ENCODE measurements at places on chromosomes 7 and 10.
A peak's percentile ranks its signal among the peaks of the same experiment; 100 is the strongest.

GRCh38 chr7:98995523-98996149 lies 117.3 kb downstream of the TRRAP start:
- H3K4me1 ChIP-seq = no peaks in the 10 kb centered on the region
- DNase-seq = peak; percentile 60
- no peaks in the 10 kb centered on the region for H3K27me3 ChIP-seq
- H3K36me3 ChIP-seq = peaks cover 78% of the 10 kb centered on the region
- no peak overlapping the region for H3K27ac ChIP-seq

DNA sequence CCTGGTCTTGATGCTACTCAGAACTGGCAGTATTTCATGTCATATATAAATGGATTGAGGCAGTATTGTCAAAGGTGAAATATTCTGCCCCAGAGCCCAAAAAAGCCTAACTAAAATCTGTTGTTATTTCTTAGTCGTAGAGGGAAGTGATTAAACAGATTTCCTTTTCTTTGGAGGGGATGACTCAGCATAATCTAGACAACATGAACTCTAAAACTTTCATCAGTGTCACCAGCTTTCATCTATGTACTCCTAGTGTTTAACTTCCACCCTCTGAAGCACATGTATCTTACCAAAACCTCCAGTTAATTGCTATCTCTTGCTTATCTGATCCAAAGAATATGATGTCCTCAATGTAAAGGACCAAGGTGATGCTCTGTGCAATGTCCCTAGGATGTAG lies 97.1 kb upstream of the ARID5B start:
- no peaks in the 10 kb centered on the region for H3K36me3 ChIP-seq
- H3K27me3 ChIP-seq = no peaks in the 10 kb centered on the region
- no peak overlapping the region for H3K4me3 ChIP-seq
- peaks cover 5% of the 10 kb centered on the region for H3K4me1 ChIP-seq
- no peak overlapping the region for H3K27ac ChIP-seq

DNA sequence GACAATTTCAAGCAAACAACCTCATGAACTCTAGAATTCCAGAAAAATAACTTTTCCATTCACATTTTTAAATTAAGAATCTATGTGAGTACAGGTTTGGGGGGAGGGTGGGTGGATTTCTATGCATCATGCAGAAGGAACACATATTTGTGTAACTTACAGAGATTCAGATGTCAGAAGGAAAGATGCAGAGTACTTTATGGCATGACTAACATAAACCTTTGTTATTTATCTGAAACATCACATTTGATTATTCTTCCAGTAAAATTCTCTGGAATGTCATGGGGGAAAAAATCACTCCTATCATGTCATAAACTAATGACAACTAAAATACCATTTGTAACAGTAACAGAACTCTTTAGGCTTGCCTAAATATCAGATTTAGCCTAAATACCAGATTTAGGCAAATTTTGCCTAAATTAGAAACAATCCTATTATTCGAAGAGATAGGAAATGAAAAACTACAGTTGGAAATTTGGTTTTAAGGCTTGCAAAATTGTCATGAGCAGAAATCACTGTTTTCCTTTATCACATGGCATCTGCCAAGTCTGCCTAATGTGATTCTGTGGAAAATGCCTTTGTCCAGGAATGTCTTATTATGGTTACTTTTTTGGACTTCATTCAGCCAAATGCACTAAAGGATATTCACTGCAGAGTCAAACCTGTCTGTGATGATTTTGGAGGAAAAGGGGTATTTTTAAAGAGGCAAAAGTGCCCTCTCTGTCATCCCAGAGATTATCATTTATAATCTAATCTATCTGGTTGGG lies 527.7 kb upstream of the CELF2 start:
- DNase-seq = no peak
- no peaks in the 10 kb centered on the region for H3K36me3 ChIP-seq
- H3K27me3 ChIP-seq = no peaks in the 10 kb centered on the region
- no peaks in the 10 kb centered on the region for H3K4me1 ChIP-seq
- no peak overlapping the region for H3K27ac ChIP-seq
- H3K4me3 ChIP-seq = no peak overlapping the region

- no peak for DNase-seq
- H3K4me1 ChIP-seq = peaks cover 15% of the 10 kb centered on the region
- no peaks in the 10 kb centered on the region for H3K36me3 ChIP-seq
- no peak overlapping the region for H3K4me3 ChIP-seq
Observed at GRCh38 chr10:44788147-44789129, 122.7 kb upstream of the TMEM72 start.

DNA sequence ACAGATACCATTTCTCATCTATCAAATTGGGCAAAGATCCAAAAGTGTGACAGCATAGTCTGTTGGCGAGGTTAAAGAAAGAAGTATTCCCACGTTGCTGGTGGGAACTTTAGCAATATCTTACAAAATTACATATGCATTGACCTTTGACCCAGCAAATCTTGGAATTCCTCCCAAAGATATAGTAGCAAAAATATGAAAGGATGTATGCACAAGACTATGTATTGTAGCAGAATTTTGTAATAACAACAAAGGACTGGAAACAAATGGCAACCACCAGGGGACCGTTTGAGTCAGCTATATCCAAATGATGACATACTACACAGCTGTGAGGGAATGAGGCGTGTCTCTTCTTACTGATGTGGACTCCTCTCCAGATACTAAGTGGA lies 50.2 kb downstream of the KCNH2 start:
- DNase-seq = peak; percentile 73
- no peak overlapping the region for H3K27ac ChIP-seq
- H3K4me3 ChIP-seq = no peak overlapping the region
- H3K27me3 ChIP-seq = peaks cover 3% of the 10 kb centered on the region

DNA sequence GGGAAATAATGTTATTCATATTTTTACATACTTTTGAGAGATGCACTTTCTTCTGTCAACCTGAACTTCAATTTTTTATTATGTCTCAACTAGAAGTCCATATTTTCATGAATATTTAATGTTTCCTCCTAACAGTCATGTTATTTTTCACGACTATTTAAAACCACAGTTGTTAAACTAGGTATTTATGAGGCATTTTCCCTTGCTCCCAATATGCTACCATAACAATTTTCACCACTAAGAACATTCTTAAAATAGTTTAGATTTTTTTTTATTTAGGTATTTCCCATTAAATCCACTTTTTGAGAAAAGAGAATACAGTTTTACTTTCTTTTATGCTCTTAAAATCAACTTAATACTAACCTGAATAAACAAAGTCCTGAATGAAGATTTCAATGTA lies 89.4 kb downstream of the JAZF1 start:
- H3K4me1 ChIP-seq = peaks cover 20% of the 10 kb centered on the region
- DNase-seq = no peak
- H3K36me3 ChIP-seq = no peaks in the 10 kb centered on the region
- H3K27me3 ChIP-seq = no peaks in the 10 kb centered on the region
- H3K4me3 ChIP-seq = no peak overlapping the region

DNA sequence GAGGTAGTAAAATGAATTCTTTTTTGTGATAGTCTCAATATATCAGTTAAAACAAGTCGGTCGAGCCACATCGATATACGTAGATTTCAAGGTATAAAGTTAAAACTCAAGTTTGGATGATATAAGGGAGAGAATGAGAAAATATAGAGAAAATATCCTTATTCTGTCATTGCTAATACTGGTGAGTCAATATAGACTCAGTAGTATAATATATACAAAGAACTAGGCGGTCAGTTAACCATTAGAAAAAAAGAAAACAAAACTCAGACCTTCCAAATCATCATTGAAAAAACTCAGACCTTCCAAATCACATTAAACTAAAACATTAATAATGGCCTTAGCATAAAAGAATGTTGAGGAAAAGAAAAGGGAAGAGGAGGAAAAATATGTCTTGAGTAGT lies 817.1 kb upstream of the IGFBP3 start:
- no peak for DNase-seq
- no peak overlapping the region for H3K4me3 ChIP-seq
- H3K27me3 ChIP-seq = no peaks in the 10 kb centered on the region
- H3K4me1 ChIP-seq = no peaks in the 10 kb centered on the region
- no peak overlapping the region for H3K27ac ChIP-seq
- no peaks in the 10 kb centered on the region for H3K36me3 ChIP-seq

DNA sequence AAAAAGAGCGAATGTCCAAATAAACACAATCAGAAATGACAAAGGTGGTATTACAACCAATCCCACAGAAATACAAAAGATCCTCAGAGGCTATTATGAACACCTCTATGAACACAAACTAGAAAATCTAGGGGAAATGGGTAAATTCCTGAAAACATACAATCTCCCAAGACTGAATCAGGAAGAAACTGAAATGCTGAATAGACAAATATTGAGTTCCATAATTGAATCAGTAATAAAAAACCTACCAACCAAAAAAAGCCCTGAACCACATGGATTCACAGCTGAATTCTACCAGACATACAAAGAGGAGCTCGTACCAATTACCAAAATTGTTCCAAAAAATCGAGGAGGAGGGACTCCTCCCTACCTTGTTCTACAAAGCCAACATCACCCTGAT lies 56.1 kb upstream of the ZNF800 start:
- H3K4me3 ChIP-seq = no peak overlapping the region
- no peaks in the 10 kb centered on the region for H3K4me1 ChIP-seq
- DNase-seq = no peak
- no peaks in the 10 kb centered on the region for H3K36me3 ChIP-seq
- no peaks in the 10 kb centered on the region for H3K27me3 ChIP-seq
- H3K27ac ChIP-seq = no peak overlapping the region

DNA sequence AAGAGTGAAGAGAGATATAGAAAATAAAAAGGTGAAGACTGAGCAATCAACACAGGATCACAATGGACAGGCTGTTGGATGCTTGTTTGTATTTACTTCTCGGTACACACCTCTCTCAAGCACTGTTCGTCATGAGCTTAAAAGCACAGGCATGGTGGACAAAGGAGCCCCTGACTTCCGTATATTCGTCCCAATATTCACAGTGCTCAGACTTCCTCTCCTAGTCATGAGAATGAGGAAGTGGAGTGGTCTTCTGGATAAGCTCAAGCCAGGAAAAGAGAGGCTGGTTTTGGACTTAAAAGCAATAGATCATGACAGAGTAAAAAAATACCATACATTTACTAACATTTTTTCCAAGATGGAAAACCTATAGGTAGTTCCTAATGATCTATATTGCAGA lies 172.5 kb downstream of the SORCS1 start:
- H3K4me3 ChIP-seq = no peak overlapping the region
- no peak overlapping the region for H3K27ac ChIP-seq
- H3K36me3 ChIP-seq = no peaks in the 10 kb centered on the region
- DNase-seq = peak; percentile 15

- H3K4me3 ChIP-seq = no peak overlapping the region
- no peaks in the 10 kb centered on the region for H3K4me1 ChIP-seq
- no peaks in the 10 kb centered on the region for H3K36me3 ChIP-seq
Observed at GRCh38 chr10:63833411-63834060, 312.3 kb downstream of the REEP3 start.

DNA sequence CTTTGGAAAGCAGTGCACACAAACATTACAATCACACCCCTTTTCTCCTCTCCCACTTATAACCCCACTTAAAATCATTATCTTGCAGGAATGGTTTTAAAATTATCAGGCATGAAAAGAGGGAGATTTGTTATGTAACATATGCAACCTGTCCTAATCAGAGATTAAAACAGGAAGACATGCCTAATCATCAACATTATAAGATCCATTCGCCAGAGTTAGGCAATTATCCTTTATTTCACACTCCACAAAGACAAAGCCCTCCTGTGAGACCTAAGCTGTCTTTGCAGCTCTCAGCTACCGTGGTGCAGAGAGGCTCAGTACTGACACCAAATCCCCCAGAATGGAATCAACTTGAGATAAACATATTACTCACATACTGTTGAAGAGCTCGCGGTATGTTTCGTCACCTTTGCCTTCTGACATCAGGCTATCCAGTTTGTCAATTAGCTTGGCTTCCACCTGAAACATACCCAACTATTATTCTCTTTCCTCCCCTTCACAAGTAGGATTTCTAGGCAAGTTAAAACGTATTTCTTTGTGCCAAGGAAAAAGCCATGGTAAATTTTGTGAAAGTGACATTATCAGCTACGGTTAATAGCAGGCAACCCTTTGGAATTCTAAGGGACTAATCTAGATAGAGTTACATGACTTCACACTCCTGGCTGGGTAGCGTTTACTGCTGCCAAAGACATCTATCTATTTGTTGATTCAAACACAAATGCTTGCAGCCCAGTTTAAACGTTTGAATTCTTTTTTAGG lies 226.2 kb upstream of the IMMP2L start:
- no peaks in the 10 kb centered on the region for H3K27me3 ChIP-seq
- no peaks in the 10 kb centered on the region for H3K4me1 ChIP-seq

DNA sequence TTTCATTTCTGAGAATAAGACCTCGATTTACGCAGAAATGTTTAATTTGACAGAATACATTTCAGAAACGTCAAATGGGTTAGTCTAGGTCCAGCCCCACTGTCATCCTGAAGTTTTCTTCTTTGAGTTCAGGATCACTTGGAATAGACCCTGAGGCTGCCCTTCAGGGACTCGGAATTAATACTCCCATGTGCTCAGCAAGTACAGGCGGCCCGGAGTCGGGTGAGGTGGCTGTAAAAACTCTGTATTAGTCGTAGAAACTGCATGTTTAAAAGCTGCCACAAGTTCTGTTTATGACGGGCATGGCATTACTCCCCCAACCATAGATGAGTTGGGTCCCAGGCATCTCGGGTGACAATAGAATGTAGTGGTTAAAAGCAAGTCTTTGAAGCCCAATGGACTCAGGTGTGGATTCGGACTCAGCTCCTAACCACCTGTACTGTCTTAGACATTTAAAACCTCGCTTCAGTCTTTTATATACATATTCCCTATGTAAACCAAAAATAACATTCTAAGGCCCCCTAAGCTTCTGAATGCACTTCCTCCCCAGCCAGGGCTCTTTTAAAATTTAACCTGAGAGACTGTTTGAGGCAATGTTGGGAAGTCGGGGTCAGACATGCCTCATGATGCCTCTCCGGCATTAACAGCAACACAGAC lies 216.3 kb downstream of the ADARB2 start:
- DNase-seq = peak; percentile 26
- no peak overlapping the region for H3K4me3 ChIP-seq
- no peaks in the 10 kb centered on the region for H3K36me3 ChIP-seq
- H3K27ac ChIP-seq = no peak overlapping the region
- no peaks in the 10 kb centered on the region for H3K27me3 ChIP-seq

GRCh38 chr10:60367024-60367423 lies 22.7 kb downstream of the ANK3 start:
- H3K4me3 ChIP-seq = no peak overlapping the region
- peaks cover 10% of the 10 kb centered on the region for H3K4me1 ChIP-seq
- DNase-seq = no peak
- no peaks in the 10 kb centered on the region for H3K36me3 ChIP-seq

GRCh38 chr7:47949703-47950102 lies 1.4 kb upstream of the PKD1L1 start:
- H3K36me3 ChIP-seq = no peaks in the 10 kb centered on the region
- H3K4me3 ChIP-seq = no peak overlapping the region
- no peak for DNase-seq
- H3K27ac ChIP-seq = no peak overlapping the region
- H3K4me1 ChIP-seq = peaks cover 4% of the 10 kb centered on the region

GRCh38 chr10:7272008-7272407 lies 138.8 kb downstream of the SFMBT2 start:
- no peak overlapping the region for H3K4me3 ChIP-seq
- H3K27ac ChIP-seq = no peak overlapping the region
- DNase-seq = no peak
- no peaks in the 10 kb centered on the region for H3K36me3 ChIP-seq
- H3K27me3 ChIP-seq = no peaks in the 10 kb centered on the region

Data from osteoblast (primary cell).